Hepatocyte (in vitro differentiated cells): ENCODE measurements at places on chromosomes 1 and 21.

DNA sequence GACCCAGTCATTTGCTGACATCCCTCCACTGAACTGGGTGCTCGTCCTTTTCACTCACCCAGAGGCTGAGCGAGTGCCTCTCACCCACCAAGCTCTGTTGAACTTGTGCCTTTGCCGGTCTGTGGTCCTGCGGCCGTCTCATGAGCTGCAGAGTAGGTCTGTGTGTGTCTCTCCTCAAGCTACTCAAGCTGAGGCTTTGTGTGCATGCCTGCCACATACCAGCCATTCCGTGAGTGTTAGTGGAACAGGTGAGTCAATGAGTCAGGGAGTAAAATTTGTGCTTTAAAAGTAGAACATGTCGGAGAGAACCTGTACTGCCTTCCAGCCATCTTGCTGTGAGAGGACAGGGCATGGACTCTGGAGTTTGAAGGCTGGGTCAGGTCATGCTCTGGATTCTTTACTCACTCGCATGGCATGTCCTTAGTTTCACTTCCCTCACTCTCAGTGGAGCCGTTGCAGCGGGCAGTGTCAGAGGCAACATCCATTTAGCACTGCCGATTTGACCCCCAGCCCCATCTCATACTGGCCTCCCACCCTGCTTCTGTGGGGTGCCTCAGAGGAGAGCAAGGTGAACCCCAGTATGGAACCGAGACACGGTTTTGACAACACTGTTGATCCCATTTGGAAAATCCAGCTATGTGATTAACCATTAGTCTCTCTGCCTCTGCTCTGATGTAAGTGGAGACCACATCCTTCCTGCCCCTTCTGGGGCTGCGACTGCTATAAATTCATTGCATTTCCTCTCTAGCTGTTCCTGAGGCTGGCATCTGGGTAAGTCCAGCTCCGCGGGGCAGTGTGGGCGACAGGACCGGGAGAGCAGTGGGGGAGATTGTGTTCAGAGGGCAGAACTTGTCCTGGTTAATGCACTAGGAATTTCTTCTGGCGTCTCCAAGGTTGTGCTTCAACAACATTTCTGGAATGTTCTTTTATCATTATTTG is at the start of gene NLRP3:
Gene NLRP3, plus strand, starts transcription at position 751 of the 939 bp plus-strand sequence. CDS start 2,628 bp downstream, outside the sequence.
- H3K27ac ChIP-seq, result no peak within 1 kb of the TSS
- H3K4me3 ChIP-seq, result no peak within 1 kb of the TSS
- peak; percentile 15 for DNase-seq
- no peaks in the 10 kb centered on the region for H3K36me3 ChIP-seq
- H3K4me1 ChIP-seq, result no peaks in the 10 kb centered on the region

DNA sequence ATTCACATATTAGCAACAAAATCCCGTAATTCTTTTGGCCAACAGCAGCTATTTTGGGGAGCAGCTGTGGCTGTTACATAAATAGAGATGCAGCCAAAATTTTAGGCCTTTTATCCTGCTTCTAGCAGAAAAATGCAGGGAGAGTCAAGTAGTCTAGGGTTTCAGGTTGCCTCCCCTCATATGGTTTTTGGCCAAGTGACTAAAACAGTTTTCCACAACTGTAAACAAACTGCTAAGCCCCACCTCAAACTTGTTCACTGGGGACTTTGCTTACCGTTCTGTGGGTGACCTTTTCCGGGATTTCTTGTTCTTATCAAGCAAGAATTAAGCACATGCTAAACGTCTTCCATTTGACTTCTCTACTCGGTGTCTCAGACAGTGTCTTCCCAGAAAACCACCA is 133.4 kb downstream of the EDEM3 start:
- no peak overlapping the region for H3K4me3 ChIP-seq
- no peaks in the 10 kb centered on the region for H3K36me3 ChIP-seq
- no peak for DNase-seq
- H3K4me1 ChIP-seq, result peaks cover 26% of the 10 kb centered on the region
- H3K27me3 ChIP-seq, result no peaks in the 10 kb centered on the region

GRCh38 chr21:17802572-17802971 is 16.6 kb downstream of the C21orf91 start:
- no peaks in the 10 kb centered on the region for H3K36me3 ChIP-seq

- H3K27ac ChIP-seq, result no peak overlapping the region
- no peak for DNase-seq
- H3K4me3 ChIP-seq, result no peak overlapping the region
- H3K27me3 ChIP-seq, result no peaks in the 10 kb centered on the region
- no peaks in the 10 kb centered on the region for H3K4me1 ChIP-seq
Observed at GRCh38 chr1:72969461-72969860, 687.1 kb upstream of the NEGR1 start.

GRCh38 chr1:211037095-211037494 is 96.9 kb downstream of the KCNH1 start:
- no peaks in the 10 kb centered on the region for H3K4me1 ChIP-seq
- no peaks in the 10 kb centered on the region for H3K27me3 ChIP-seq
- no peak overlapping the region for H3K27ac ChIP-seq
- DNase-seq, result peak; percentile 20
- no peak overlapping the region for H3K4me3 ChIP-seq

DNA sequence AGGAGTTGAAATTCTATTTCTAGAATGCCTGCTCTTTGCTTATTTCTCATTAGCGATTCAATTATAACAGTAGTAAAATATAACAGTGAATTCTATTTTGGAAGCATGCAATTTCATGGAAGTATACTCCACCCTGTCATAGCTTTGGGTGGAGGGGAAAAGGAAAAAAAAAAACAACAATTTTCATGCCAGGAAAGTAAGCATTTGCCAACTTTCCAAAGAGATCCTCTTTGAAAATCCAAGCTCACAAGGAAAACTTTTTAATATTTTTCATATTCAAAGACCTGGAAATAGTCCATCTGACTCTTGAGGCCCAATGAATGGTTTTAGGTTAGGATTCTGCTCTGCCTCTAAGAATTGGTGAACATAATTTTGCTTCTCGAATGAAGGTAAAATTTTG is 134.5 kb downstream of the PTPN14 start:
- peaks cover 14% of the 10 kb centered on the region for H3K4me1 ChIP-seq
- H3K36me3 ChIP-seq, result no peaks in the 10 kb centered on the region
- no peak for DNase-seq
- no peaks in the 10 kb centered on the region for H3K27me3 ChIP-seq

- peak overlapping the region; percentile 72 for H3K27ac ChIP-seq
- no peak overlapping the region for H3K4me3 ChIP-seq
- peak; percentile 53 for DNase-seq
Observed at GRCh38 chr21:34545079-34545884, 33.3 kb upstream of the KCNE1 start.

DNA sequence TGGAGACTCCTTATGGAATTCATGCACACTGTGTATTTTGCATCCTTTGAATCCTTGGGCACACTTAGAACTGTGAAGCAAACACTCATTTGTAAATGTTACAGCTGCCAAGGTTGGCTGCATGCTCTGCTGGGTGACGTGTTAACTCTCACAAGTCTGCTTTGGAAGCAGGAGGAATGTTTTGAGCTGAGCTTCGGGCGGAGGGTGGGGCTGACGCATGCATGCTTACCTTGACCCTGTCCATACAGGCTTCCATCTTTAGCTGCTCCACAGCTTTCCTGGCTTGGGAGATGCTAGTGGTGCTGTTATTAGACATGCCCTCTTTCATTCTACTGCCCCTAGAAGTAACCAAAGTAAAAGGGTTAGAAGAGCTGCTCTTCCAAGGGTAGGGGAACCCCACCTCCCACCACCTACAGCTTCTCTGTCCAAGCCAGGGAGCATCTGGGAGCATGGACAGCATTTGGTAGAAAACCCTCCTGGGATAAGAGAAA is 66.0 kb downstream of the GNG4 start:
- DNase-seq, result no peak
- H3K4me3 ChIP-seq, result no peak overlapping the region
- H3K36me3 ChIP-seq, result no peaks in the 10 kb centered on the region
- no peaks in the 10 kb centered on the region for H3K4me1 ChIP-seq
- H3K27ac ChIP-seq, result no peak overlapping the region
